Fibroblast of skin of right biceps (primary cell): ENCODE measurements at places on chromosomes 13 and 19.
A peak's percentile ranks its signal among the peaks of the same experiment; 100 is the strongest.

- DNase-seq = no peak
Observed at GRCh38 chr19:47769534-47769933, 9.0 kb upstream of the SELENOW start.

- DNase-seq = no peak
Observed at GRCh38 chr19:18723871-18724377, 40.4 kb downstream of the CRTC1 start.

DNA sequence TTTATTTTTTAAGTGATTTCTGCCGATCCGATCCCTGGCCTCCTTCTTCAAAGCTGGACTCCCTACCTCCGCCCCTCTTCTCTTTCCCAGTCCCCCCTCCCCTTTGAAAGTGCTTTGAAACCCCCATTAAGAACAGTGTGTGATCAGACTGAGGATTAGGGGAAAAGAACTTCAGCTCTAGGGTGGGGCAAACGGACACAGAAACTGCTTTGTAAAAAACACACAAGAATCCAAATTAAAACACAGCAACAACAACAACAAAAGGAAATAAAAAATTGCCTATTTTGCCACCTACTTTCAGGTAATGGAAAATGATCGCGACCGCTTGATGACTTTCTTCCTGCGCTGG is 1.4 kb downstream of the SPRY2 start:
- DNase-seq = peak; percentile 28

- DNase-seq = peak; percentile 3
Observed at GRCh38 chr13:87884884-87885283, 213.7 kb downstream of the SLITRK5 start.

- no peak for DNase-seq
Observed at GRCh38 chr19:18991006-18991405, 42.3 kb downstream of the SUGP2 start.

DNA sequence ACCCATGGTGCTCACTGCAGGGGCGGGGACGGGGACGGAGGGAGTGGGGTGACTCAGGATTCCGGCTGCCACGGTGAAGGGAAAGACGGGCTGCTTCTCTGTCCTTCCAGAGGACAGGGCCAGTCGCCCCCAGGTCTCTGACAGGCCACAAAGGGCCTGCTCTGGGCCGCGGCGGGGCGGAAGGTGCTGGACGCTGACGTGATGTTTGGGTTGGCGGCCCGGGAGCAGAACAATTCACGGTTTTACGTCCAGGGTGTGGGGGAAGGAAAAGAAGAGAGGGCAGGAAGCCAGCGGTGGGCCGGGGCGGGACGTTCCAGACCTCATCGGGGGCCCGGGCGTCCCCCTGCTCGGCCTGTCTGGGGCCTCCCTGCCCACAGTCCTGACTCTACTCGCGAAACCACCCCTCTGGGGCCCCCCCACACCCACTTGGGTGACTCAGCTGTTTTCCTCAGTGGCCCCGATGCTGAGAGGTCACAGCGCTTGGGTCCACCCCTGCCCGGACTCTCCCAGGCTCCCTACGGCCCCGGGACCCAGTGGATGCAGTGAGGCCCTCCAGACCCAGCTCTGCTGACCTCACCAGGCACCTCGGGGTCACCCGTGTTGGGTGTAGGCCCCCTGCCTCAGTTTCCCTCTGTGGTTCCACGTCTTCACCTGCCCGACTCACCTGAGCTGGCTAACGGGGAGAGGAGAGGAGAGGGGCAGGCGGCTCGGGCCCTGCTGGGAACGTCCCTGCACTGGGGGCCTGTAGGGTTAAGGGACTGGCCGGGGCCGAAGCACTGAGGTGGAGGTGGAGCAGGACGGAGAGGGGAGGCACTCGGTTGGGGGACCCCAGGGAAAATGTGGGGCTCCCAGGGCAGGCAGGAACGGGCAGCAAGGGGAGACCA is 29.2 kb downstream of the PIP5K1C start:
- DNase-seq = peak; percentile 60

GRCh38 chr19:8504919-8505318 is 2.5 kb upstream of the PRAM1 start:
- DNase-seq = no peak

- no peak for DNase-seq
Observed at GRCh38 chr13:101795460-101795859, 343.0 kb downstream of the ITGBL1 start.

GRCh38 chr19:52034051-52034728 is 6.0 kb upstream of the ZNF614 start:
- DNase-seq = peak; percentile 14

GRCh38 chr19:46724468-46724867 is 7.6 kb upstream of the PRKD2 start:
- DNase-seq = no peak

- no peak for DNase-seq
Observed at GRCh38 chr19:16369306-16369663, 44.7 kb downstream of the KLF2 start.

GRCh38 chr13:20990910-20991525 is 70.4 kb downstream of the LATS2 start:
- DNase-seq = no peak

- DNase-seq = no peak
Observed at GRCh38 chr19:13554506-13555240, 48.4 kb upstream of the CACNA1A start.

DNA sequence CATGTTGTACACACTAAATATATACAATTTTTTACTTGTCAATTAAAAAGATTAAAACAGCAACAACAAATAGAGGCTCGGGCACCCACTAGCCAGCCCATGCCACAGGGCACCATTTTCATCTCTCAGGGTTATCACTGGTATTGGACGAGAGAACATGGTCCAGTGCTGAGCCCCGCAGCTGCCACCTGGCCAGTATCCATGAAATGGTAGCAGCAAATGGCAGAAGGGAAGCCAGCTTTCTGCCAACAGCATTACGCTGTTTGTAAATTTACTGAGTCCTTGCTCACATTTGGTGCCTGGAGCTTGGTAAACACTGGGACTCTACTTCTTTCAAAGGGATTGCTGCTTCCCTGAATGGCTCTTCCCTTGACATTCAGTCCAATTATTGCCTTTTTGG is 87.9 kb upstream of the WASF3 start:
- DNase-seq = no peak

DNA sequence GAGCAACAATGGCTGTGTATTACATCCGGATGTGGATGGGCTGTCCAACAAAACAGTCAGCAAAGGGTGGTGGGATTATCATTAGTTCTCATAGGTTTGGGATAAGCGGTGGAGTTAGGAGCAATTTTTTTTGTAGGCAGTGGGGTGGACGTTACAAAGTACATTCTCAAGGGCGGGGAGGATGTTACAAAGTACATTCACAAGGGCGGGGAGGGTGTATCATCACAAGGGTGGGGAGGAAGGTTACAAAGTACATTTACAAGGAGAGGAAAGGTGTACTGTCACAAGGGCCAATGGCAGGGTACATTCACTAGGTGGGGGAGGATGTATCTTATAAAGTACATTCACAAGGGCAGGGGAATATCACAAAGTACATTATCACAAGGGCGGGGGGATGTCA is 20.8 kb upstream of the ZNF561 start:
- no peak for DNase-seq

DNA sequence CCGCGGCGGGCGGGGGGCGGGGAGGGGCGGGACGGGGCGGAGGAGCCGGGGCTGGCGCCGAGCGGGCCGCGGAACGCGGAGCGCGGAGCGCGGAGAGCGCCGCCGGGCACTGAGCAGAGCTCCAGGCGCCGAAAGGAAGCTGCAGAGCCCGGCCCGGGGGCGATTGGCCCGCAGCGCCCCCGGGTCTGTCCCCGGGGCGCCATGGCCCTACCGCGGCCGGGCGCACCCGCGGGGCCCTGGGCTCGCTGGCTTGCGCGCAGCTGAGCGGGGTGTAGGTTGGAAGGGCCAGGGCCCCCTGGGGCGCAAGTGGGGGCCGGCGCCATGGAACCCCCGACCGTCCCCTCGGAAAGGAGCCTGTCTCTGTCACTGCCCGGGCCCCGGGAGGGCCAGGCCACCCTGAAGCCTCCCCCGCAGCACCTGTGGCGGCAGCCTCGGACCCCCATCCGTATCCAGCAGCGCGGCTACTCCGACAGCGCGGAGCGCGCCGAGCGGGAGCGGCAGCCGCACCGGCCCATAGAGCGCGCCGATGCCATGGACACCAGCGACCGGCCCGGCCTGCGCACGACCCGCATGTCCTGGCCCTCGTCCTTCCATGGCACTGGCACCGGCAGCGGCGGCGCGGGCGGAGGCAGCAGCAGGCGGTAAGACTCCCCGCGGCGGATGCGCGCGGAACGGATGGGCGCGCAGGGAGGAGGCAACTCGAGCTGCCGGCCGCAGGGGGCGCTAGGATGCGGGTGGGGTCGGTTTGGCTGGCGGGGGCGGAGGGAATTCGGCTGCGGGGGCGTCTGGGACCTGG is at the start of gene PDE4A:
PDE4A (plus strand) TSS at position 95 of the 796 bp plus-strand sequence; CDS start at position 322, 227 bp downstream.
- DNase-seq = peak; percentile 58

DNA sequence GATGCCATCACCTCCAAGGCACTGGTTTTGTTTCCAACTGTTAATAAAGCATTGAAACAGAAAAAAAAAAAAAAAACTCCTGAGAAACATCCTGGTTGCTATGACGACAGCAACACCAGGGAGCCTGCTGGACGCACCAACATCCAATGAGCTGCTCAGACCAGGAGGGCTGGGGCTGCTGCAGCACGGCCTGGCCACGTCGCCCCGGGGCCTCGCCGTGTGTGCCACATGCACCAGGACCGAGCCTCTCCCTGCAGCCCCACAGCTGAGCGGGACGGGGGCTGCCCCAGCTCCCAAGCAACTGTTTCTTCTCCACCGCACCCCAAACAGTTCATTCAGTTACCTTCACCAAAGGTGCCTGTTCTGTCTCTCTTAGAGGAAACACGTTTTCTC is 54.5 kb downstream of the RASA3 start:
- peak; percentile 67 for DNase-seq

GRCh38 chr19:6061376-6062130 is 48.7 kb downstream of the RFX2 start:
- no peak for DNase-seq

DNA sequence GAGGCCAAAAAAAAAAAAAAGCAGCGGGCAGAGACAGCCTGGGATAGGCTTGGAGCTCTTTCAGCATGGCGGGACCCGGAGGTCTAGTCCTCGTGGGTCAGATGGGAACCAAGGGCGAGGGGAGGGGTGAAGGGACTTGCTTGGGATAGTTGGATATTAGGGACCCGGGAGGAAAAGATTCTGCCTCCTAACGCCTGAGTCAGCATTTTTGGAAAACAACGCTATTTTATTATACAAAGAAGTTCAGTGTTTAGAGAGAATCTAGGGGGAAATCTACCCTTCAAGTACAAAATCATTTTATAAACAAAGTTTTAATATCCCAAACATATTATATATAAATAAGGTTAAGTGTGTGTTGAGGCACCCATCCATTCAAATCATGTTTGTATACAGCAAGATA is 156.7 kb downstream of the ZNF536 start:
- DNase-seq = no peak

DNA sequence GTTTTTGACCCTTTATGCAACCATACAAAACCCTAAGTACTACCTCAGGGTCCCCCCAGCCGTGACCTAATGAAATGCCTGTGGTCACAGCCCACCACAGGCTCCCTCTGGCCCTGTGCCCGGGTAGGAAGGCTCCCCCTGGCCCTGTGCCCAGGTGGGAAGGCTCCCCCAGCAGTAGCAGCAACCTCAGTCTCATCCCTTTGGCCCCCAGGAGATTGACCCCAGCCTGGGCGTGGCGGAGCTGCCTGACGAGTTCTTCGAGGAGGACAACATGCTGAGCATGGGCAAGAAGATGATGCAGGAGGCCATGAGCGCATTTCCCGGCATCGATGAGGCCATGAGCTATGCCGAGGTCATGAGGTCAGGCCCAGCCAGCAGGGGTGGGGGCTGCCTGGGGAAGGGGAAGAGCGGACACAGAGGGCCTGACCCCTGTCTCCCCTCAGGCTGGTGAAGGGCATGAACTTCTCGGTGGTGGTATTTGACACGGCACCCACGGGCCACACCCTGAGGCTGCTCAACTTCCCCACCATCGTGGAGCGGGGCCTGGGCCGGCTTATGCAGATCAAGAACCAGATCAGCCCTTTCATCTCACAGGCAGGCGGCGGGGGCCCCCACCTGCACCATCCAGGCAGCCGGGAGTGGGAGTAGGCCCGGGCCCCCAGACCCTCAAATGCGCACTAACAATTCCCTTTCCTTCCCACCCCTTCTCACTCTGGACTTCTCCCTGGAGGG is 6.3 kb upstream of the BEST2 start:
- DNase-seq = peak; percentile 29

- DNase-seq = no peak
Observed at GRCh38 chr13:35389535-35389934, 87.0 kb downstream of the MAB21L1 start.

- peak; percentile 96 for DNase-seq
Observed at GRCh38 chr19:37999309-38000213, 92.6 kb downstream of the SIPA1L3 start.

GRCh38 chr13:111117289-111117688 is 2.2 kb downstream of the ARHGEF7 start:
- peak; percentile 6 for DNase-seq

DNA sequence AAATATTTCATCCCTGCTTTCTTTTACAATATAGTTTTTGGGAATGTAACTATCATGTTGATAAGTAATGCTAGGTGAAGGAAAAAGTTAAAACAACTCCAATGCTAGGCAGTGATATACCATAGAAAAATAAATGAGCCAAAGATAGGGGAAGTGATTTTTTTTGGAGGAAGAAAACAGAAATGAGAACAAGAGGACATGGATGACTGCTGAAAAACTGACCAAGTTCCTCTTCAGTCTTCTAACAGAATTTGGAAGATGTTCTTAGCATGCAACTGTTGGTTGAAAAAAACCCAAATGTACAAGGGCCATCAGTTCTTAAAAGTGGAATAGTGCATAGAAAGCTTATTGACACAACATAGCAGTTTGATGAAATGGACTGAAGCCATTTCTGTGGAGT is 262.5 kb upstream of the STARD13 start:
- no peak for DNase-seq

GRCh38 chr19:56538254-56538760 is 441 bp upstream of the ZFP28 start:
- DNase-seq = peak; percentile 88

DNA sequence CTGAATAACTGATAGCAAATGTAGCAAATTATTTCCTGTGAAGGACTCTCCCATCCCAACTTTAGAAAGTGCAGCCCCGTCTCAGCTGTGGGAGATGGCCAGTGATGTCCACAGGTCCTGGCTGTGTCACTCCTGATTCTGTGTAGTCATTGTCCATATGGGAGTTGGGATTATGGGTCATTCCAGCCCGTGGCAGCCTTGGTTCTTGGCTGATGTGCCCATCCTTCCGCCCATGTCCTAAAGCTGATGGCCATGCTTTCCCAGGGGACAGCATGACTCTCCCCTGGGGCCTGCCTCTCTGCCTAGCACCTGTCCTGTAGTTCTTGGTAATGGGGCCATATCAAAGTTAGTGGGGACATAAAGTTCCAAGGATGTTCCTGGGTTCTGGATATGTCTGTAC is 43.9 kb upstream of the C1QTNF9 start:
- no peak for DNase-seq

- DNase-seq = no peak
Observed at GRCh38 chr13:32267836-32268439, 47.2 kb downstream of the ZAR1L start.

- peak; percentile 60 for DNase-seq
Observed at GRCh38 chr19:16381756-16382401, 57.3 kb downstream of the KLF2 start.
